ENCODE measurements at places on chromosomes 12 and 14.

- no peak for DNase-seq
These were observed 114.7 kb downstream of the SLC8A3 start for GRCh38 chr14:70073924-70074566.

DNA sequence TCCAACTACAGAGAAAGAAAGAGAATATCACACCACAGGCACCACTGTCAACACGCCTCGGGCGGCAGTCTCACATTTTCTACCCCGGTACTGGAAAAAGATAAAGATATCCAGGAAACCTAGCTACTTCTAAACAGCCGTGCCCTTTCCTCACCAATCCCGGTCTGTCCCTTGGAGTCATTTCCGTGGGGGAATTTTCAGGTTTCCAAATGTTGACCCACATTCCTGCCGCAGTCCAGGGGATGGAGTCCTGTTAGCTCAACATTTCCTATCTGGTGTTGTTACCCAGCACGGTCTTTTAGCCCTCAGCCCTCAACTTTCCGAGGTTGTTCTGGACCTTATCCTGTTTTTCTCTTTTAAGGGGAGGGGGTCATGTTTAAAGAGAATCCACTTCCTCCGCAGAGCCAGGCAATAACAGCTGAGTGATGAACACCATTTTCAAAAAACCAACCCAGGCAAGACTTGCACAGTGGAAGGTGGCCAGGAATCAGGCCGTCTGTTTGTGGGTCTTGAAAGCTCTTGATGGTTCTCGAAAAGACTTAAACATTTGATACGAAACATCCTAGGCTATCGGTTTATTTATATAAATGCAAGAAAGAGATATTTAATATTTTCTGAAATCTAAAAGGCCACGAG, 4.6 kb downstream of the SSH1 start:
- no peak for DNase-seq

GRCh38 chr12:122072031-122072970, 6.3 kb upstream of the MLXIP start:
- DNase-seq: no peak

GRCh38 chr14:28762955-28763326, 3.6 kb upstream of the FOXG1 start:
- no peak for DNase-seq

GRCh38 chr14:96067985-96068930, 29.1 kb downstream of the C14orf132 start:
- DNase-seq: no peak

- DNase-seq: no peak
These were observed 169.7 kb downstream of the MYRFL start for GRCh38 chr12:69994724-69995173.

DNA sequence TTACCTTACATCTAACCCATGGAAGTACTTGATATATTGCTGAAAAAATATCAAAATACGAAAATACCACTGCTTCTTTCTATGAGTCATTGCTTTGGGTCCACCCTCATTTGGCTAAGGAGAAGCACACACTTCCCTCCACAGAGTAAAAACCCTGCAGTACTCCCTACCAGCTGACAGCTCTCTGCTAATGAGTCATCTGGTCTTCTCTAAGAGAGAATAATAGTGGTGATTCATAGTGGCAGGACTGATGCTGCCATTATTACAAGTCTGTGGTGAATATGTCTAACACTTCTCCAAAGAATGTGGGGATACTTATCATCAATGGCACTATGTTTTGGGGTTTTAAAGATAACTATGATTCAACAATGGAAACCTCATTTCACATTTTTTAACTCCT, 90.7 kb downstream of the PPFIA2 start:
- DNase-seq: no peak

DNA sequence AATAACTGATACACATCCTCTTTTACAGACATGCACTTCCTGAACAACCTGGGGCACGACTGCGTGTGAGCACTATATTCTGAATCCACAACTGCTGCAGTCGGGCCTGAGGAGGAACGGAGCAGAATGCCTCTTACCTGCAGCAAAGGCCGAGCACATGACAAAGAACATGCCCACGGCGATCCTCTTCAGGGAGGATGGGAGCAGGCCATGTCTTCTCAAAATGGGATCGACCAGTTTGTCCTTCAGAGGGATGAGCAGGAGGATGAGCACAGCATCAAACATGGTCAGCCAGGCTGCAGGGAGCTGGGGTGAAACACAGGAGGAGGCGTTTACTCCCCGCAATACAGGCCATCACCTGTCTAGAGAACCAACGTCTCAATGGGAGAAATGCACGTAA, 15.1 kb downstream of the SLC15A4 start:
- DNase-seq: no peak

GRCh38 chr12:116517431-116518045, 41.6 kb upstream of the MAP1LC3B2 start:
- DNase-seq: no peak

GRCh38 chr14:72901361-72901760, 7.5 kb upstream of the DPF3 start:
- no peak for DNase-seq

DNA sequence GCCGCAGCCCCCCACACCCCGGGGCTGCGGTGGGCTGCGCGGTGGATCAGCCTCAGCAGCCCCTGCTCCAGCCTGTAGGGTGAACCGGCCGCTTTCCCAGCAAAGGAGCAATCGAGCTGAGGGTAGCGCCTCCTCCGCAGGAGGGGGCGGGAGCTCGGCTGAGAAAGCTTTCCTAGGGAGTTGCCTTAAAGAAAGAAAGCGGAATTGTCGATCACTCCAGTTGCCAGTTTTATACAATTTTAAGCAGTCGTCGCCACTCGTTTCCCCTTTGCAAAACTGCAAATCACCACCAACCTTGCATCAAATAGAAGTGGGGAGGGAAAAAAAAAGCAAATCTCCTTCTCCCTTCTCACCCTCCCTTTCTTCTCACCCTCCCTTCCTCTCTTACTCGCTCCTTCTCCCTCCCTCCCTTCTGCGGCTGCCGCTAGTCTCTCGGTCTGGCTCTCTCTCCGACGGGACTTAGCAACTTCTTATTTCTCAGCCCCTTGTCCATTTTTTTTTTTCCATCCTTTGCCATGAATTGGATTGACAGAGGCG, at the start of gene PDE3A:
Gene PDE3A (plus strand): TSS at position 424 of the 537 bp plus-strand sequence. CDS start 748 bp downstream, outside the sequence.
- no peak for DNase-seq

- DNase-seq: no peak
These were observed 8.1 kb upstream of the ATL1 start for GRCh38 chr14:50551877-50552276.

DNA sequence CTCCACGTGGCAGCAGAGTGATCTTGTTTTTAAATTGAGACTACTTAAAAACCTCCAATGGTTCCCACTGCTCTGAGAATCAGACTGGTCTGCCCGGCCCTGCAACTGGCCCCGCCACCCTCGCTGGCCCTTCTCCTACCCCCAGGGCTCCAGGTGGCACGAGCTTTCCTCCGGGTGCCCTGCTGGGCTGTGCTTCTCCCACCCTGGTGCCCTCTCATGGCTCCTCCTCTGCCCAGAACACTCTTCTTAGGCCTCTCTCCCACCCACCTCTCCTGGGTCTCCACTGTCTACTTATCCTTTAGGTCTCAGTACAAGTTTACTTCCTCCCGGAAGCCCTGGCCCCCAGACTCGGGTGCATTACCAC, 26.5 kb downstream of the CCDC92 start:
- DNase-seq: no peak

DNA sequence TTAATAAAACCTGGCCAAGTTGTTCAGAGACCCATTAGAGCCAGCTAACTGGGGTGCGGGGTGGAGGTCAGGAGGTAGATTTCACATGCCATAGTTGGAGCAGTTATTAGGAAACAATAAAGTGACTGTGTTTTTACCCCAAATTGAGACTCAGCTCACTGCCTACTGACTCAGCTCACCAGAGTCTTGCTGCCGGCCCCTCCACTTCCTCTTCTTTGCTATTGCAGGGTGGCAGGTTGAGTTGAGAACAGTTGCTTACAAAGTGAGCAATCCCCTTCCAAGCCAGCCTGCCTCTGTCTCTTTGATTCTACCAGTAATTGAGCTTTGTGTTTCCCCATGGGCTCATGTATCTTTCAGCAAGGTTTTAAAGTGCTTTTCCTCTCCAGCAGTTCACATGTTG, 12.9 kb downstream of the ST8SIA1 start:
- no peak for DNase-seq

DNA sequence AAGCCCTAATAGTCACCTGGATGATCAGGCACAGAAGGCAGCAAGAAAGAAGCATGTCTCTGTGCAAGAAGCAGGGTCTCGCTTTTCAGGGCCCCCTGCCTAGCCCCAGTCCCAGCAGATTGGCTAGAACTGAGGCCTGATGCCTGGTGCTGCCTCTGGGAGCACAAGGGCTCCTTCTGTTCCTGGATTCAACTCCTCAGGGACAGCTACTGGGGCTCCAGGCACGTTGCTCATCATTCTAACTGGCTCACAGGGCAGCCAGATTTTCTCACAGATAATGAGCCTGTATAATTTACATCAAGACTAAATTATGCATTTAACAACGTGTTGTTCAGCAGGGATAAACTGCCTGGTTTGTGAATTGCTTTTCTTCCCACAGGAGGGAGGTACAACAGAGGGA, 106.5 kb upstream of the PLXNC1 start:
- DNase-seq: no peak

- DNase-seq: no peak
These were observed 9.8 kb upstream of the GMFB start for GRCh38 chr14:54498579-54498978.

DNA sequence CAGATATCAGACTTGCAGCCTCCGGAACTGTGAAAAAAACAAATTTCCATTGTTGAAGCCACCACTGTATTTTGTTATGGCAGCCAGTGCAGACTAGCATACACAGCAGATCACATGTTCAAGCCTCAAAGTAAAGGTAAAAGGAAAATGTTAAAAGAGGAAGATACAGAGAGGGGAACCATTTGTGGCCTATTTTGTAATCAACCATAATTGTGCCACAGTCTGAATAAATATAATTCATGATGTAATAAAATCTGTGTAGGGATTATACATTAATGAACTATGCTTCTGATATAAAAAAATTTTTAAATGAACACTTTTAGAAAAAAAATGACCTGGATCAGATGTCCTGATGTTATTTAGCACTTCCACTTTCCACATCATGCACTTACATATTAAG, 79.6 kb downstream of the SLC16A7 start:
- no peak for DNase-seq

DNA sequence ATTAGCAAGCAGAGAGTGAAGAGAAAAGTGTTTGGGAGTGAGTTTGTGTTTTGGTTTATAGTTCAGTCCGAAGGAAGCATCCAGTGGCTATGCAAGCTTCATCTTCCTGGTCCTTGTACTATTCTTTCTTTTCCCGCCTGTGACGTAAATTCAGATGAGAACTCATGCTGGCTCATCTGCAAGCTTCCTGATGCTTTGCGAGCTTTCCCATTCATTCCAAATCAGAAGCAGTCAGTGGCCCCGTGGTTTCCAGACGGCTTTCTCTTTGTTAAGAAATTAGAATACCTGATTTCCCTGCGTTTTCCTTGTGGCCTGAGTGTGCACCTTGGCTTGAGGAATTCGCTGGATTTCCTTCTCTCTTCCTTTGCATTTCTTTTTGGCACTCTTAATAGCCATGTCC, 89.5 kb downstream of the TESC start:
- DNase-seq: no peak

DNA sequence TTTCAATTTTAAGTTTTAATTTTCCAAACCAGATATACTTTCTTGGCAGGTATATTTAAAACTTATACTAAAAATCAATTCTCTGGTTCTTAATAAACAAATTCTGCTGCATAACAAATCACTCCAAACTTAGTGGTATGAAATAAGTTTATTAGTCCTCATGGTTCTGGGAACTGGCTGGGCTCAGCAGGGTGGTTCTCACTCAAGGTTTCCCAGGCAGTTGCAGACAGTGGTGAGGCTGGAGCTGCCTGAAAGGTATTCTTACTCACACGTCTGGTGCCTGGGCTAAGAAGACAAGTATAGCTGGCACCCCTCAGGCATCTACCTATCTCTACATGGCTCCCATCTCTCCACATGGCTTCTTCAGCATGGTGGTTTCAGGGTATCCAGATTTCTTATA, 308.2 kb upstream of the CCDC196 start:
- DNase-seq: no peak

- no peak for DNase-seq
These were observed 20.7 kb downstream of the GTF2A1 start for GRCh38 chr14:81200054-81200453.

- DNase-seq: no peak
These were observed 15.0 kb upstream of the MEG3 start for GRCh38 chr14:100810861-100811461.

GRCh38 chr12:107355004-107355565, 261.7 kb upstream of the CRY1 start:
- DNase-seq: no peak

DNA sequence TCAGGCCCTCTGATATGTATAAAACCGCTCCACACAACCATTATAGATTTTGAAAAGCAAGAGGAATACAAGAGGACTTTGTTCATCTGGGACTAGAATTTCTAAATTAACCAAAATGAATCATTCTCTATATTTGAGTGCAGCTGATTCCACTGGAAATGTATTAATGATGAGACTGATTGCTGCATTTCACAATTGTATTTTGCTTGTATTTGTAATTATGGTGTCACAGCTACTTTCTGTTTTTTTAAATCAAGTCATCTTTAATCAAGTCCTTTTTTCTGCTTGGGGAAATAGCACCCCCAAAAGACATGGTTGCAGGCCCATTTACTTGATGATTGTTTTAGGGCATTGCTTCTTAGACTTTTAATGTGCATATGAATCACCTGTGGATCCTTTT, 162.4 kb downstream of the KICS2 start:
- no peak for DNase-seq

DNA sequence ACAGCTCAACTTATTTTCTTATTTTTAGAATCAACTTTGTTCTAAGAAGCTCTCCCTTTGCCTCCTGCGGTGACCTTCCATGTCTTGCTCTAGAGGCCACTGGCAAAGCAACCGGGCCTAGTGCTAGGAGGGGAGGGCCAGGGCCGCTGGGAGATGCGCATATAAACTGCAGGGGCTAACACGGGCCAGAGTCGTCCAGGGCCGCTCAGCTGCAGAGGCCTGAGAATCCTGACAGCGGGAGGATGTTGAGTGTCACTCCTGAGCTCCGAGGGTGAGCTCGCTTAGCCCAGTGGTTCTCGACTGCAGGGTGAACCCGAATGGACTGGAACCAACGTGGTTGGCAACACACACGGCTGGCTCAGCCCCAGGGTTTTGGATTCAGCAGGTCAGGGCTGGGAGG, 6.5 kb upstream of the PIWIL1 start:
- DNase-seq: no peak

- DNase-seq: no peak
These were observed 25.7 kb downstream of the TBC1D15 start for GRCh38 chr12:71865166-71865713.

DNA sequence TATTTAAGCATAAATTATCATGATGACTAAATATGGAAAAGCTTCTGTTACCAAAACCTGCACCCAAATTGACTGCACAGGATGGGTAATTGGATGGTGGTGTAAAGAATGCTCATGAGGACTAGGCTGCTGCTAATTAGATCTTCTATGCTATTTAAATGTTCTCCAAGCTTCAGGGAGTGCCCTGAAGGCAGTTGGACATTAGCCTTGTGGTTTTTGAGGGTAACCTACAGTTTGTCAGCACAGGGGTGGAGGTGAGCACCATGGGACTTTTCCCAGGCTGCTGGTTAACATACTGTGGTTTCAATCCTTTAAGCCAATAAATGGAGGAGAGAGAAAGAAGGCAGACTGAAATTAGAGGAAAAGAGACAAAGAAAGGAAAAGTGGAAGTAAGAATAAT, 145.0 kb downstream of the WIF1 start:
- peak; percentile 40 for DNase-seq

Measured in GM12878 (cell line).